ENCODE measurements at places on chromosomes 5 and 9.

- DNase-seq = no peak
These were observed 100.4 kb upstream of the FAM174A start for GRCh38 chr5:100434815-100435214.

- no peak for DNase-seq
These were observed 13.9 kb downstream of the TGFBI start for GRCh38 chr5:136042665-136043121.

DNA sequence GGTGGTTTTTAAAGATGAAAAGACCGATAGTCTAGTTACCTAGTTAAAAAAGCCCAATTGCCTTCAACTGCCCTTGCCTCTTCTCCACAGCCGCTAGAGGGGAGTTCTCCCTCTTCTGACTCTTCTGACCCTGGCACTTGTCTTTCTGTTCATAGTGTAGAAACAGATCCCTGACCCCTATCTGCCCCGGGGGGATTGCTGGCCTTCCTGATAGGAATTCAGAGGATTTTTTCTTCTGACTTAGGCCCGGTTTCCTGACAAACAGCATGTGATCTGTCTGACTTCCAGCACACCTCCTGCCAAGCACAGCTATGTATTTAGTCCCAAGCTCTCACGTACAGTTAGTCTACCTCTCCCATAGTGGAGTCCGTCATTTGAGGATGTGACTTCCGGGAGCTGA is 5.0 kb upstream of the TMEM268 start:
- no peak for DNase-seq

DNA sequence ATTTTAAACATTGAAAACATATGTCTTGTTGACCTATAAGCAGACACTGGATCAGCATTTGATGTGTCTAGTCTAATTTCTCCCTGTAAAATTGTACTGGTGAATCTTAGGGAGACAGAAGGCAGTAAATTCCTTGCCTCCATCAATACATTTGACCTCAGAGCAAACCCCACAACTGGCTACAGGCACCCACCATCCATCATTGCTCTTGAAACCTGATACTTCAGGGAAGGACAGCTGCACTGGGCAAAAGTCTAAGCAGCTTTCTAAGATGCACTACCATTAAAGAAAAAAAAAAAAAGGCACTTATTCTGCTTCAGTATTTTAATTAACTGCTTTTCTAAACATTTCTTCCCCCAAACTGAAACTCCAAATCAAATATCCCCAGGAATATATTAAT is 1051.3 kb upstream of the DMAC1 start:
- no peak for DNase-seq

DNA sequence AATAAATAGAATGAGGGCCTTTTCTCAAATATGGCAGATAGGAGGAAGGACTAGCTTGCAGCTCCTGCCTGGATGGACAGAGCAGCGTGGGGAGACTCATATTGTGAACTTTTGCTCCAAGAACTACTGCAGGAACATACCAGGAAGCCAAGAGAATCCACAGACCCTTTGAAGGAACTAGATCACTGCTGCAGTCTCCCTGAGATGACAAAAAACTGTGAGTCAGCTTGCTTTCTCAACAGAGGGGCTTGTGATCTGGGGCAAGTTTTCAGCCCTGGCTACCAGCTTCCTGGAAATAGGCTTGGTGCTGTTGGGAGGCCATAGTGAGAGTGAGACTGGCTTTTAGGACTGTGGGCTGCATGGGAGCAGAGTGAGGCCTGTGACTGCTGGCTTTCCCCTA is 170.6 kb upstream of the TRIM32 start:
- DNase-seq = no peak

- DNase-seq = no peak
These were observed 12.3 kb downstream of the MED10 start for GRCh38 chr5:6365977-6366590.

GRCh38 chr5:113513384-113514288 is at the start of gene YTHDC2:
Gene YTHDC2 (plus strand): TSS chr5:113513694. CDS start chr5:113513896, 202 bp downstream.
- peak; percentile 77 for DNase-seq

DNA sequence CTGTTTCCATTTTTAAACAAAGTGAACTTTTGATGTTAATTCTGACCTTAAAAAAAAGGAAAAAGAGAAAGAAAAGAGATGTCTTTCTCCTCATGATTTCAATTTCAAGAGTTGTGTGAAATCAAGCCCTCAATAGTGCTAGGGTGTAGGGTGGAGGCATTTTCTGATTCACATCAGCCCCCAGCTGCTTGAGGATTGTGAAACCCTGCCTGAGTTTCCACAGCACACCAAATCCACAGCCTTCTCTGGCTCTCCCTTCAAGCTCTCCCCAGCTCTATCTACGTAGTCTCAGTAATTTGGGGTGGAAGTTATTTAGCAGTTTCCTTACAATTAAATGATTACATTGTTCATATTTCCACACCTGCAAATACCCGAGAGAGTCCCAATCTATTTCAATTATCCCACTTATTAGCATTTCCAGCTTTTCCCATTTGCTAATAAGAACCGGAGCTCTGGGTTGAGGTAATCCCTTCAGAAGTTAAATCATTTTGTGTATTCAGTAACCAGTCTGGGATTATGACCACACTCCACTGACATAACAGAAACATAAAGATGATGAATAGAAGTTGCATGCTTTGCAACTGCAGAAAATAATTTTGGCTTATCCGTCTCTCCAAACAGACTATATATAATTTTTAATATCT is 54.9 kb downstream of the MTX3 start:
- DNase-seq = no peak

DNA sequence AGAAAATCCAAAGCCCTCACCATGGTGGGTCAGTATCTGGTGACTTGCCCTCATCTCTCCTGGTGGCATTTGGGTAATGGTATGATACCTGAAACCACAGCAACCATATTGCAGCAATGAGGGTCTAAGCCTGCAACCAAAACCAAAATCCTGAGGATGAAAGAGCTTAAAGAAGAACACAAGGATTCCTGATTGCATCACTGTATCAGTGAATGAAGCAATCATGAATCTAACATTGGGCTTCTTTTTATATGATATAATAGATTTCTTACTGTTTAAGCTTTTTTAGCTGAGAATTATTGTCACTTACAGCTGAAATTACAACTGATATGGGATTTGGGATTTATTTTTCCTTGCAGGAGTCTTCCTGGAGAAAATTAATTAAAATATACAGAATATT is 269.9 kb downstream of the MEF2C start:
- no peak for DNase-seq

GRCh38 chr5:118224546-118224945 is 763.8 kb downstream of the DTWD2 start:
- DNase-seq = no peak

DNA sequence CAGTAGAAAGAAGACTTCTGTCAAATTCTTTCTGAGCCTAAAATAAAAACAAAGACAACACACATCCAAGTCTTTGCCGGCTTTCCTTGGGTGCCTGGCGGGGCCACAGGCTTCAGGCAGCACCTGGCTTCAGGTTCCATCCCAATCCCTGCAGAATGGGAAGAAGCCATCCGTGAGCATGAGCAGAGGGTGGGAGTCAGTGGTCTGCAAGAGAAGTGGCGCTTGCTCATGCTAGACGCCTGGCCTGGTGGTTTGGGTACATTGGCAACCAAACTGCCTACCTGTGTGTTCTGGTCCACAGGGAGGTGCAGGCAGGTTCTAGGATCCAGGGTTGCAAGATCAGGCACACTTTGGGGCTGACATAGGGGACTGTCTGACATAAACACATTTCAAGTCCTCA is 47.6 kb upstream of the RETREG1 start:
- DNase-seq = no peak

DNA sequence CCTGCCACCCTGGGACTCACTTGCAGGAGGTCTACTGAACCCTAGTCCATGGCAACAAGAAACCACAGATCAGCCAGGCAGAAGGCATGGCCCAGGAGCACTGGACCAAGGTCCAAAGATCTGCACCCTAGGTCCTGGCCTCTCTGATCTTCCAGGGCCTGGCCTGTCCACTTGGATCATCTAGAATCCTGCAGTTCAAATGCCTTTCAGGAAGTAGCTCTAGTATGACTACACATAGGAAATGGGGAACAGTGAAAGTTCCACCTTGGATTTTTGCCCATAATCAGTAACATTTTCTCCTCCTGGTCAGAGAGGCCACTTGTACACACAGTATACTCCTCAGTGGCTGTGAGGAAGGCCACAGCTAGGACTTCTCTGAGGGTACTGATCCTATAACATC is 11.5 kb downstream of the ANXA6 start:
- DNase-seq = no peak

- no peak for DNase-seq
These were observed 664.3 kb upstream of the EDIL3 start for GRCh38 chr5:85049020-85049419.

DNA sequence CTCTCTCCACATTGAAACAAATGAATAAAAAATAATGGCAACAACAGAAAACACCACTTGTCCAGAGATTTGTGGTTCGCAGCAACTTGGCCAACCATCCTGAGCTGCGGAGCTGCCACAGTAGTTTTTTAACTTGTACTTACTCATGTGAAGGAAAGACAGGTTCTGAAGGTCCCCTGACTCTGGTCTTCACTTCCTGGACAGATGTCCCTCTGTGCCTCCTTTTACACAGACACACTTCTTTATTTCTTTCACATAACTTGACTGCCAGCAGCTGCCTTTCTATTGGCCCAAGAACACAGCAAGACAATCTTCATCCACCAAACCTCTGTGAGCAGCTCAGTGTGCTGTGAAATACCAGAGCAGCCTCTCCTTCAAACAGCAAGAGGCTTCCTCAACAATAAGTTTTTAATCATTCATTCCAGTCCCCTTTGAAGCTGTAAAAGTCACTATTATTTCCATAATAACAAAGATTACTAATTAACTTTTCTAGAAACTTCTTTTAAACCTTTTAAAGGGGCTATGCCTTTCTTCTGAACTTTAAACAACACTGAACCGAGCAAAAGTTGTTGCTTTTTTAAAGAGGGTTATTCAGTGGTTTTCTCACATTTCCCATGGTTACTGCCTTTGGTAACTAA is 198.7 kb downstream of the NR2F1-AS1 start:
- DNase-seq = no peak

GRCh38 chr5:178424810-178425177 is 165.4 kb downstream of the COL23A1 start:
- no peak for DNase-seq

DNA sequence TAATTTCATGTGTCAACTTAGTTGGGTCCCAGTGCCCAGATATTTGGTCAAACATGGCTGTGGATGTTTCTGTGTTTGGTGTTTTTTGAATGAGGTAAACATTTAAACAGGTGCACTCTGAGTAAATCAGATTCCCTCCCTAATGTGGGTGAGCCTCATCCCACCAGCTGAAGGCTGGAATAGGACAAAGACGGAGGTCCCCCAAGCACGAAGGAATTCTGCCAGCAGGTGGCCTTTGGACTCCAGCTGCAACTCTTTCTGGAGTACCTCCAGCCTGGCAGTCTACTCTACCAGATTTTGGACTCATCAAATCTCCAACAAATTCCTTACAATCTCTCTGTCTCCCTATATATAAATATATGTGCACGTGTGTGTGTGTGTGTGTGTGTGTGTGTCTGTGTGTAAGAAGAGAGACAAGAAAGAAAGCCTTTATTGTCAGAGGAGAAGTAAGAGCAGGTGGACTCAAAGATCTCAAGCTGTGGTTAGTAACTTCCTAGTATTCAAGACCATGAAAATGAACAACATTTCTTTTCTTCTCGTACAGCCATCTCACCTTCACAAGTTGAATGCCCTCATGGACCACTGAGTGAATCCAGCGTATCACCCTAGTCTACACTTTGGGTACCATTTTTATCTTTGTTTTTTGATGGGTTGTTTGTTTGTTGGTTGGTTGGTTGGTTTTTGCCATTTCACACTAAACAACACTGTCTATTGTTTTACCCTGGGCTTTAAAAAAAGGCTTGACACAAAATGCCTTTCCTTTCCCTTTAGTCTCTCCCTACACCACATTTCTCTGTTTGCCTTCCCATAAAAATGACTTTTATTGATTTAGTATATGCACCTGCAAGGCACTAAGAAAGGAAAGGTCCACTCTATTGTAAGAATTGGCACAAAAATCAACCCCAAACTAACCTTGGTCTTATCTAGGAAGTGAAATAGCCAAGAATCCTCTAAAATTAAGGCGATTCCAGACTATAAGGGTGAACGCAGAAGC is 118.7 kb downstream of the TENT4A start:
- DNase-seq = no peak

DNA sequence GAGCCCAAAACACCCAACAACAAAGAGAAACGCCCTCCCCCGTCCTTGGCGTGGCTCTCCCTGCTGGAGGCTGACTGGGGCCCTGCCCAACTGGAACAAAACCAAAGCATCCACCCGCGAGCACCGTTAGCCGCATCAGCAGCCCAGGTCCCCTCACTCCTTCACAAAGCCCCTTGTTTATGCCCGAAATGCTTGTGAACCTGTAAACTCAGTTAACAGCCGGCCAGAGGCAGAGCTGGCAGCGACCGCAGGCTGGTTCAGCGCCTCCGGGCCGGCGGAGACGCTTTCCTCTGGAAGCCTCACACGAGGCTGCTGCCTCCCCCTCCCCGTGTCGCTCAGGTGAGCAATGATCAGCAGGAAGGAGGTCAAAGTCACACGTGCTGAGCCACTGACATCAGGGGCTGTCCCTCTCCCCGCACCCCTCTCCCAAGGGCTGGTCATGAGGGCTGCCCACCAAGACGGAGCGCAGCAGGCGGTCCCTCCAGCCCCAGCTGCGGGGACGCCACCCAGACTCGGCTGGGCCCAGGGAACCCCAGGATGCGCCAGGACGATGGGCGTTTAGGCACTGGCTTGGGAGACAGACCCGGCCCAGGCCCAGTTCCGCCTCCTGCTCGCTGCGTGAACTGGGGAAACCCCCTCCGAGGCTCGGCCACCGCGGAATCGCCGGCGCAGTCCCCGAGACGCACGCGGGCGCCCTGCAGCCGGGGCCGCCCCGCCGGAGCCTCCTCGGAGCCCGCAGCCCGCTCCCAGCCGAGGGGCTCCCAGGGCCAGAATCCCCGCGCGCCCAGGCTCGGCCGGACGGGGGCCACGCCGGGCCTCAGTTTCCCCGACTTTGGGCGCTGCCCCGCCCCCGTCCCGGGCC is 563 bp downstream of the SNAPC4 start:
- peak; percentile 41 for DNase-seq

GRCh38 chr5:16457853-16458252 is 7.7 kb downstream of the ZNF622 start:
- DNase-seq = no peak

- DNase-seq = no peak
These were observed 6.9 kb downstream of the NEURL1B start for GRCh38 chr5:172648013-172648381.

DNA sequence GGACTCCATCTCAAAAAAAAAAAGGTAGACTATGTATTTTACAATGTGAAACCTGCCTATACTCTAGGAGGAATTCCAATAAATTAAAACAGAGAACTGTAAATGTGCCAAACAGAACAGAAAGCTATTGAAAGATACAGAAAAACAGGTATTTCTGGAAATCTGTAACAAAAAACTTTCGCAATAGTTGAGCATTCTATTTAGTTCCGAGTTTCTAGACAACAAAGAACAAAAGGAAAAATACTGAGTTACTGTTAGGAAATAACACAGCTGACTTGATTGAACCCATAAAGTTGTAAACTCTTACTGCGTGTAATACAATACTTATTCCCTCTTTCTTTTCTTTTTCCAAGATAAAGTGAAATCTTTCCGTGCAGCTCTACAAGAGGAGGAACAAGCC is 18.6 kb downstream of the DIMT1 start:
- DNase-seq = no peak

Data from activated gamma-delta T cell (primary cell).